Activated CD4-positive, alpha-beta memory T cell treated with anti-CD3 and anti-CD28 coated beads for 36 hours (primary cell): ENCODE measurements at places on chromosomes 1 and 21. TPM values are rescaled to one million over a fixed set of nuclear protein-coding genes. Genes with fewer than 3 reads are reported as not detected.

GRCh38 chr1:160113407-160113806 lies 2.2 kb upstream of the ATP1A2 start:
- H3K27me3 ChIP-seq, result peaks cover 16% of the 10 kb centered on the region
- DNase-seq, result no peak
- no peak overlapping the region for H3K4me3 ChIP-seq
- H3K4me1 ChIP-seq, result no peaks in the 10 kb centered on the region
- no peaks in the 10 kb centered on the region for H3K36me3 ChIP-seq

- peaks cover 2% of the 10 kb centered on the region for H3K27me3 ChIP-seq
- peaks cover 34% of the 10 kb centered on the region for H3K4me1 ChIP-seq
- no peak for DNase-seq
- no peaks in the 10 kb centered on the region for H3K36me3 ChIP-seq
Measured at GRCh38 chr1:39104158-39105060, 78.3 kb downstream of the NDUFS5 start.

DNA sequence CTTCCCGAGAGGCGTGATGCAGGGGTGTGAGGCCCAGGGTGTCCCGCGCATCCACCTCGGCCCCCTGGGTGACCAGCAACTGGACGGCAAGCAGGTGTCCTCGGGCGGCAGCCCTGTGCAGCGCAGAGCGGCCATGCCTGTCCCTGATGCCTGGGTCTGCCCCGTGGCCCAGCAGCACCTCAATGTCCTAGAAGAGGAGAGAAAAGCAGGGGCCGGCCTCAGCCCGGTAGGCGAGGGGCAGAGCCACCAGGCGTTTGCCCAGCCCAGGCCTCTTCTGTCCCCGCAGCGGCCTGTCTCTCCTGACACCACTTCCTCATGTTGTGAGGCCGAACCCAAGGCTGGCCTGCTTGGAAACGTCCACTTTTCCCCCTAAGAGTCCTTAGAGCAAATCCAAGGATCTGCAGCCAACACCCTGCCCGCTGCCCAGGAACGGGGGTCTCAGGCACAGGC lies 1.7 kb downstream of the ANKRD65 start:
- no peaks in the 10 kb centered on the region for H3K36me3 ChIP-seq
- DNase-seq, result no peak
- no peak overlapping the region for H3K4me3 ChIP-seq
- no peak overlapping the region for H3K27ac ChIP-seq
- H3K27me3 ChIP-seq, result peaks cover 10% of the 10 kb centered on the region

GRCh38 chr1:23436520-23437354 lies 12.2 kb upstream of the TCEA3 start:
- H3K27me3 ChIP-seq, result no peaks in the 10 kb centered on the region
- H3K27ac ChIP-seq, result no peak overlapping the region
- no peaks in the 10 kb centered on the region for H3K4me1 ChIP-seq
- no peaks in the 10 kb centered on the region for H3K36me3 ChIP-seq

GRCh38 chr21:44353191-44353970 lies at the start of gene TRPM2:
TSS of gene TRPM2 (plus strand) at chr21:44353621. CDS start at chr21:44353701, 80 bp downstream.
- peaks cover 38% of the 10 kb centered on the region for H3K4me1 ChIP-seq
- no peaks in the 10 kb centered on the region for H3K36me3 ChIP-seq
- peak within 1 kb of the TSS; percentile 39 for H3K4me3 ChIP-seq
- H3K27me3 ChIP-seq, result peaks cover 10% of the 10 kb centered on the region

GRCh38 chr21:40938611-40939010 lies 91.7 kb upstream of the DSCAM start:
- H3K36me3 ChIP-seq, result no peaks in the 10 kb centered on the region
- no peak overlapping the region for H3K4me3 ChIP-seq
- DNase-seq, result no peak
- H3K27me3 ChIP-seq, result no peaks in the 10 kb centered on the region
- H3K27ac ChIP-seq, result no peak overlapping the region
- H3K4me1 ChIP-seq, result no peaks in the 10 kb centered on the region

DNA sequence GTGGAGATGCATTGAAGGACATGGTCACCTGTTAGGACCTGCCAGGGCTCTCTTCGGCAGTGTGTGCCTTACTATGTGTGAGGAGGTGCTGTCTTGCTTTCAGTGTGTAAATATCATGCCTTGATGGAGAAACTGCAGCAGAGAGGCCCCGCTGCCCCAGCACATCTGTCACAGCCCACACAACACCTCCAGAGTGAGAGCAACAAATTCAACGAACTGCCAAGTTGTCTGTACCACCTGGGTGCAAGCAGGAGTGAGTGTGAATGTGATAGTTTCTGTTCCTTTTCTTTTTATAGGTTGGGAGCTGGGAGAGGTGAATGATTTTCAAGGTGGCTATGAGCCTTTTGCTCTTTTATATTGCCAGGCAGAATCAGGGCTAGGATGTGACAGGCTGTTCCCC lies 114.6 kb upstream of the KIAA0040 start:
- H3K36me3 ChIP-seq, result no peaks in the 10 kb centered on the region
- no peak overlapping the region for H3K27ac ChIP-seq
- H3K4me1 ChIP-seq, result no peaks in the 10 kb centered on the region
- no peak overlapping the region for H3K4me3 ChIP-seq

- peaks cover 23% of the 10 kb centered on the region for H3K36me3 ChIP-seq
- no peaks in the 10 kb centered on the region for H3K4me1 ChIP-seq
- DNase-seq, result no peak
- no peak overlapping the region for H3K4me3 ChIP-seq
- no peaks in the 10 kb centered on the region for H3K27me3 ChIP-seq
Measured at GRCh38 chr1:197080323-197080722, 13.3 kb upstream of the F13B start.

GRCh38 chr1:24103408-24103807 lies 8.5 kb downstream of the MYOM3 start:
- no peak overlapping the region for H3K27ac ChIP-seq
- no peak for DNase-seq
- no peak overlapping the region for H3K4me3 ChIP-seq

DNA sequence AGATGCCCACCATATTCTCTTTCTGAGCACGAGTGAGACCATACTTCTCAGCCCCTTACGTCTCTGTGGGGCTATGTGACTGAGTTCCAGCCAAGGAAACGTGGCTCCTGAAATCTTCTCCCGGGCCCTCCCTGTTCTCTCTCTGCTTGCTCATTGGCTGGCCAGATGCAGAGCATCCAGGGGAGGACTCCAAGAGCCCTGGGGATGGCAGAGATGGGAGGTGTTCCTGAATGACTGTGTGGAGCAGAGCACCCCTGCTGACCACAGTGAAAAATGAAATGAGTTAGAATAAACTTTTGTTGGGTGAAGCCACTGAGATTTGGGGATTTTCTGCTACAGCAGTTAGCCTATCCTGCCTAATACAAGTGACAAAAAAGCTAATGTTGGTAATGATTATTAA lies 23.8 kb downstream of the KIAA0040 start:
- DNase-seq, result no peak
- peaks cover 43% of the 10 kb centered on the region for H3K4me1 ChIP-seq
- peak overlapping the region; percentile 21 for H3K27ac ChIP-seq

DNA sequence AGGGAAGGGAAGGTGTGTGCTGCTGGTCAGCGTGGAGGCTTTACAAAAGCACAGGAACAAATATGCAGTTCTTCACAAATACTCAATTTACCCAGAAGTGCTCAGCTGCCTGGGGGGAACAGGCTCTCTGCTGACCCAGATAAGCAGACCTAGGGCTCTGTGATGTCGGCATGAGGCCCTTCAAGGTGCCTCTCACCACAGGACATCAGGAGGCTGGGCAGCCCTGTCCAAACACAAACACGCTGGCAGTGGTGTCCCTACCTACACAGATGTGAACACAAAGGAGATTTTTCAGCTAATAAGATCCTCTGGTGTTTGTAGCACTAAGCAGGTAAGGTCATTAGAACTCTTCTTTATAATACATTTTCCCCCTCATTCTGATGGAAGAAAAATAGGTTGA lies 243.0 kb upstream of the PROX1 start:
- no peak overlapping the region for H3K4me3 ChIP-seq
- no peaks in the 10 kb centered on the region for H3K27me3 ChIP-seq
- no peak overlapping the region for H3K27ac ChIP-seq
- no peaks in the 10 kb centered on the region for H3K36me3 ChIP-seq
- no peak for DNase-seq
- no peaks in the 10 kb centered on the region for H3K4me1 ChIP-seq

DNA sequence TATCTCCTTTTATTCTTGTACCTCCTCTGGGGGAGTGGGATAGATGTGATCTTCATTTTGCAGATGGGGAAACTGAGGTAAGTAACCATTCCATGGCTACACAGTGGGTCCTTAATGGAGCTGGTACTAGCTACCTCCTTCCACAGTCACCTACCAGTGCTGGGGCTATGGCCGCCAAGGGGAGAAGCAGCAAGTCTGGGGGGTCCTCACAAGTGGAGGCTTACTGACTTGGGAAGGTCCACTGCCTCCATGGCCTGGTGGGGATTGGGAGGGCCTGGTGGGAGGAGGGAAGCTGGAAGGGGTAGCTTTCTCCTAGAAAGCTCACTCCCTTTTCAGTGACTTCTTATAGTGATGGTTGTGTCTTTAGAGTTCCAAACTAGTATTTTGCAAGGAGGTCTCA lies 5.9 kb upstream of the FOXO6 start:
- DNase-seq, result no peak
- no peak overlapping the region for H3K27ac ChIP-seq
- no peaks in the 10 kb centered on the region for H3K4me1 ChIP-seq

- H3K27me3 ChIP-seq, result peaks cover 20% of the 10 kb centered on the region
- H3K27ac ChIP-seq, result no peak overlapping the region
- H3K4me3 ChIP-seq, result no peak overlapping the region
- no peak for DNase-seq
- H3K4me1 ChIP-seq, result peaks cover 42% of the 10 kb centered on the region
- peaks cover 20% of the 10 kb centered on the region for H3K36me3 ChIP-seq
Measured at GRCh38 chr1:6183520-6183989, 3.4 kb upstream of the CHD5 start.

DNA sequence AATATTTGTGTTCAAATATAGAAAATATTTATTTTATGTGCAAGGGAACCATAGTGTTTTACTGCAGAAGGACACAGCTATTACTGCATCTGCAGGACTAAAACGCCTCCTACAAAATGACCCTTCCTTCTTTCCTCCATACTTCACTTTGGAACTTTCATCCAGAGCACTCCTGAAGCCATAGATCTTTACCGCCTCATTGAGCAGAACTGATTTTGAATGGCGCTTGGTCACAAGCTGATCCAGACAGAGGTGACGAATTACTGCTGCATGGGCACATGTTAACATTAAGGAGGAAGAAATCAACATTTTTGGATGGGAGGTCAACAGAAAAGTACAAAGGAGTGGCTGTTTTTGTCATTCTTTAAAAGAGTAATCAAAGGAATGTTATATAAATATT lies 931.6 kb downstream of the NCAM2 start:
- no peak for DNase-seq
- no peaks in the 10 kb centered on the region for H3K36me3 ChIP-seq
- H3K4me3 ChIP-seq, result no peak overlapping the region
- H3K27ac ChIP-seq, result no peak overlapping the region

DNA sequence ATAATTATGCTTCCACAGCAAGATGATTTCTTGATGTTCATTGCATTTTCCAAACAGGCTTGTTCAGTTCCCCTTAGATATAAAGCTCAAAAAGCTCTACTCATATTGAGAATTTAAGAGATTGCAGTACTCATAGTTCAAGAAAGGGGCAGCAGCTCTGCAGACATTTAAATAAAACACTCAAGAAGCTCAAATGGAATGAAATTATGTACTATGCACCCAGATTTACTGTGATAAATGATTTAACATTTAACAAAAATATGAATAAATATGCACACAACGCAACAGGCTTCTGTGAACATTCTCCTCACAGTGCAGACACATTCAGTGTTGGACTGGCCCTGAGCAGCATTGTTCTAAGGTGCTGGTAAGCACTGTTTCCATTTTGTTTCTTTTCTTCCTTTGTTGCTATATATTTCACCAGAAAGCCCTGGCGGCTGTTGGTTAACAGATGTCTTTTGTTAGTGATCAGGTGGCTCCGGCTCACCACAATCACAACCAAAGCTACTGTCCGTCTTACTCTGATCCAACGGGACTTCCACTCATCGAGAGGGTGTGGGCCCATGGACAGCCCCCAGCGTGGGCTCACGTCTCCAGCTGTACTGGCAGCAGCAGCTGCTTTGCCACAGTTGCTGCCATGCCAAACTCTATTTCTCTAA lies 1440.3 kb downstream of the NCAM2 start:
- H3K4me3 ChIP-seq, result no peak overlapping the region
- no peaks in the 10 kb centered on the region for H3K27me3 ChIP-seq

GRCh38 chr1:15095496-15095875 lies 58.1 kb upstream of the TMEM51 start:
- no peak overlapping the region for H3K4me3 ChIP-seq
- no peak for DNase-seq
- no peak overlapping the region for H3K27ac ChIP-seq
- H3K36me3 ChIP-seq, result no peaks in the 10 kb centered on the region
- no peaks in the 10 kb centered on the region for H3K4me1 ChIP-seq
- peaks cover 13% of the 10 kb centered on the region for H3K27me3 ChIP-seq

- no peak overlapping the region for H3K27ac ChIP-seq
- peaks cover 5% of the 10 kb centered on the region for H3K27me3 ChIP-seq
- H3K4me3 ChIP-seq, result no peak overlapping the region
- peaks cover 1% of the 10 kb centered on the region for H3K36me3 ChIP-seq
- no peak for DNase-seq
- peaks cover 2% of the 10 kb centered on the region for H3K4me1 ChIP-seq
Measured at GRCh38 chr1:87462894-87463293, 134.2 kb downstream of the LMO4 start.

DNA sequence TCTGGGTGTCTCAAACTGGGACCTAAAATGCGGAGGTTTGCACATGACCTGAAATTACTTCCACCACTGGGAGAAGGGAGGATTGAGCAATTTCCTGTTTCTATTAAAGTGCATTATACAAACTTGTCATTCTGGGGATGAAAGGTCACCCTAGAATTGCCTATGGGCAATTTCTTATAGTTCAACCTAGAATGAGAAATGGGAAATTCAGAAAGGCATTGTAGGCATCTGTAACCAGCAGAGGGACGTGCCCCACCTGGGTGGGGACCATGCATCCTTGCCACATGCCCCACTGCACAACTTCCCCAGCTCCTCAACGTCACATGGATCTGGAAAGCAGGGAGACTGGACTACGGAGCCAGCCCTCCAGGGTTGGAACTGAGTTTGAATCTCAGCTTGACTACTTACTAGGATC lies 47.0 kb downstream of the MRPL39 start:
- no peaks in the 10 kb centered on the region for H3K27me3 ChIP-seq
- H3K4me1 ChIP-seq, result peaks cover 56% of the 10 kb centered on the region
- H3K4me3 ChIP-seq, result peak overlapping the region; percentile 80
- DNase-seq, result no peak
- peaks cover 31% of the 10 kb centered on the region for H3K36me3 ChIP-seq

- peaks cover 34% of the 10 kb centered on the region for H3K4me1 ChIP-seq
- peak overlapping the region; percentile 91 for H3K27ac ChIP-seq
- H3K36me3 ChIP-seq, result no peaks in the 10 kb centered on the region
- no peak for DNase-seq
- no peak overlapping the region for H3K4me3 ChIP-seq
Measured at GRCh38 chr1:28249866-28250295, 9.4 kb upstream of the SESN2 start.

Gene PRR9
- not detected for total RNA-seq

Gene AGRN
- 33.2 TPM for total RNA-seq

Gene TTC34
- 1.0 TPM for total RNA-seq

Gene KIAA0040
- total RNA-seq, result 34.5 TPM

Gene SLC45A1
- 0.77 TPM for total RNA-seq

Gene LENEP
- total RNA-seq, result 0.56 TPM

Gene C8B
- not detected for total RNA-seq

Gene FABP3
- not detected for total RNA-seq

Gene EFNA3
- 2.4 TPM for total RNA-seq

Gene ANGPTL1
- not detected for total RNA-seq

Gene SLC9C2
- not detected for total RNA-seq

Gene ZNF697
- 0.68 TPM for total RNA-seq

Gene POFUT2
- total RNA-seq, result 14.3 TPM

Gene CALML6
- 0.26 TPM for total RNA-seq

Gene HMGN2
- 755 TPM for total RNA-seq

Gene S100A8
- not detected for total RNA-seq

Gene LCA5L
- total RNA-seq, result 0.36 TPM

Gene OR14K1
- not detected for total RNA-seq
